GM20000 (cell line): ENCODE measurements at places on chromosomes 5 and 9.

- DNase-seq: no peak
These were observed 62.5 kb downstream of the PLCXD3 start for GRCh38 chr5:41447650-41448510.

DNA sequence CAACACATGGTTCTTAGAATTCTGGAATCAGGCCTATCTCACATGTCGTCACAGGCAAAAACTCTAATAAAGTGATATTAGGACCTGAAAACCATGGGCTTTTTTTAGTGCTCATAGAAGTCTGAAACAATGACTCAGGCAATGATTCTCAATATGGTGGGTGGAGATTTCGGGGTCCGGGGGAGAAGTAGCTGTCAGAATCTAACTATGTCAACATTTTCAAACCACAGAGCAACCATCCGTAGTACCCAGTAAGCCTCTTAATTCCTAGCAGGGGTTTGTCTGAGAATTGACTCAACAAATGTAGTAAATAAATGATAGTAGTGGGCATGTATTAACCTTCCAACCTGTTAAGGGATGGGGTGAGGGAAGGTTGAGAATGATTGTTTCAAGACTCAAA, 2.6 kb downstream of the AMACR start:
- no peak for DNase-seq

DNA sequence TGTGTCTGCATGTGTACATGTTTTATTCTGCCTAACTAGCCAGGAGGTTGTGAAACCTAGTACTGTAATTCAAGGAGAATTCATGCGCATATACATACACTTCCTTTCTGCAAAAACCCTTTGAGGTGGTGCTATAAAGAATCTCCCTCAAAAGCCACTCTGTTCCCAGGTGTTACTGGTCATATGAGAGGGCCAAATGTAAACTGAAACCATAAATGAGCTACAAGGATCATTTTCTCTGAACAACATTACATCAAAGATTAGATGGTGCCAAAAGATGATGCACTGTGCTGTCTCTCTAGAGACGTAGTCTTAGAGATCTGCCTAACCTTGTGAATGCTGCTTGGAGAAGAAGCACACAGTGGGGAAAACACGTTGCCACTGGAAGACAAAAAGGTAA, 15.7 kb downstream of the NREP start:
- no peak for DNase-seq

- no peak for DNase-seq
These were observed 533.6 kb upstream of the NMUR2 start for GRCh38 chr5:152938630-152939029.

- DNase-seq: no peak
These were observed 48.1 kb downstream of the FNBP1 start for GRCh38 chr9:129994882-129995281.

DNA sequence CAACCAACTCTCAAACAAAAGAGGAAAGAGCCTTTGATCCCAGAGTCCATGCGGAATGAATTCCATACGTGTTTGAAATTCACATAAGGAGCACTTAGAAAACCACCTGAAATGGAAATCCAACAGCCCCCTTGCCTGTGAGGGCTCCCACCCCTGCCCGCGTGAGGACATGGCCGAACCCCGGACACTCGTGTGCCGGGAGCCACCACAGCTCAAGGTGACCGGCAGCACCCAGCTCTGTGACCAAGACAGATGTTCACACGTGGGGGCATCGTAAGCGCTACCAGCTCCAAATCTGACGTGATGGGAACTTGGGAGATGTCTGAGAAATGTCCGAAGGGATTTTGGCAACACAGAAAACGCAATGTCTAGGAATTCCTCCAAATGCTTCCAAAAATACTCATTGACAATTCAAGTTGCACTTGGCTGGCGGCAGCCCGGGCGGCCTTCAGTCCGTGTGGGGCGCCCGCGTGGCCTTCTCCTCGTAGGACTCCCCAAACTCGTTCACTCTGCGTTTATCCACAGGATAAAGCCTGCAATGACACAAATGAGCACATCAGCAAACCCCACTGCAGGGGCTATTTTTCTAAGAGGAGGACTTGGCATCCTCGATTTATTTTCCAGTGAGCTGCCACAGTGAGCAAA, 23.2 kb upstream of the TERT start:
- no peak for DNase-seq

- DNase-seq: peak; percentile 68
These were observed 807 bp upstream of the PLGRKT start for GRCh38 chr9:5438301-5439162.

GRCh38 chr9:113508111-113508749, 44.7 kb downstream of the RGS3 start:
- DNase-seq: no peak
